Inflammatory macrophage (primary cell): ENCODE measurements at places on chromosomes 1 and 21.

DNA sequence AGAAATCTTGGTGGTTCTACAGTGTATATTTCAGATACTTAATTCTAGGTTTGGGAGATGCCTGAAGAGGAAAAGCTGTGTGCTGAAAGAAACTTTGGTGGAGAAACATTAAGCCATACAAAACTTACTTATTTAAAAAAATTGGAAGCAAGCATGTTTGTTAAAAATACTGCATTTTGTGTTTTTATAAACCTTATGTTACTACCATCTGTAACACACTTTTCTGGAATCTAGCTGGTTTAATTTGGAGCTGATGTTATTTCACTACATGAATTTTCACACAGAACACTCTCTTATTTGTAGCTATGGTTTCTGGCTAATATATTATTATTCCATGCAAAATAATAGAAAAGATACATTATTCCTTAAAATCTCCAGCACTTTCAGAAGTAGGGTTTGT is 710.7 kb downstream of the ADGRL2 start:
- DNase-seq: no peak

DNA sequence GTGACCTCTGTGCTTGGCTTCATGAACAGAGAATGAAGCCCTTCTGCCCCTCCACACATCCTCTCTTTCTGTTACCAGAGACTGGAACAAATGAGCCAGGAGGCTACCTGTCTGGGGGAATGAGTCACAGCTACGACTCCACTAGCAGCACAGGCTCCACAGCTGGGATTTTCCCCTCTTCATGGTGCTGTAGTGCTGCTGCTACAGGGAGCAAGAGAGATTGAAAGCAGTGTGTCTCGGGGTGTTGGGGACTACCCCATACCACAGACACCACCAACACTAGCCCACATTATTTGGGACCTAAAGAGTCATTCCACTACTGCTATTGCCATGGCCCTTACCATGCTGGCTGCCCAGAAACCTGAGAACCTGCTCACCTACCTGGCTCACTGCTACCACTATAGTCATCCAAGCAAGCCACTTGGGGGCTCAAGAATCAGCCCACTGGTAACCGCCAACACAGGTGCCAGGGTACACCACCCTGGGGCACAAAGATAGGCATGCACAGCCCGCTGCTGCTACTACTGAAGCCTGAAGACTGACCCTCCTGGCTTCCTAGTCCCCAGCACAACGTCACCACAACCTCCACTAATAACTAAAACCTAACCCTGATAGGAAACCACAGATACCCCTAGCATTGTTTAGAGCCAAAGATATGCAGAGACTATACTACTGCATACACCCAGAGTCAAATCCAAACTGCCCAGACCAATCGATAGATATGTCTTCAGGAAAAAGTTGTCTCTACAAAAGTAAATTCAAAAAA is 17.7 kb downstream of the CD1E start:
- no peak for DNase-seq

GRCh38 chr1:229410692-229411433 is 23.0 kb downstream of the ACTA1 start:
- peak; percentile 56 for DNase-seq

DNA sequence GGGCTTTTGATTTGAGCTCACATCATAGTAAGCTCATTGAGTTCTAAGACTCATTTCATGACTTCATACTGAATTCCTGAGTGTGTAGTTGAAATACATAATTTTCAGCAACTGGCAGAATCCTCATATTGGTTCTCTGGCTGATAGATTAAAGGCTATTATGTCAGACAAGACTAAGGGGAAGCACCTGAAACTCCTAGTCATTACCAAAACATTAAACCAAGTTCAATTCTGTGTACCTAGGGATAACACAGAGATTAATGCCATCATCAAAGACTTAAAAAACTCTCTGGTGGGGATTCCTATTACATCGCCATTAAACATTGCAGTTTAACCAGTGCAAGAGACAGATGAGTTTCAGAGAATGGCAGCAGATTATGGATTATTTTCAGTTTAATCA is 339.1 kb downstream of the PTPRC start:
- DNase-seq: no peak

DNA sequence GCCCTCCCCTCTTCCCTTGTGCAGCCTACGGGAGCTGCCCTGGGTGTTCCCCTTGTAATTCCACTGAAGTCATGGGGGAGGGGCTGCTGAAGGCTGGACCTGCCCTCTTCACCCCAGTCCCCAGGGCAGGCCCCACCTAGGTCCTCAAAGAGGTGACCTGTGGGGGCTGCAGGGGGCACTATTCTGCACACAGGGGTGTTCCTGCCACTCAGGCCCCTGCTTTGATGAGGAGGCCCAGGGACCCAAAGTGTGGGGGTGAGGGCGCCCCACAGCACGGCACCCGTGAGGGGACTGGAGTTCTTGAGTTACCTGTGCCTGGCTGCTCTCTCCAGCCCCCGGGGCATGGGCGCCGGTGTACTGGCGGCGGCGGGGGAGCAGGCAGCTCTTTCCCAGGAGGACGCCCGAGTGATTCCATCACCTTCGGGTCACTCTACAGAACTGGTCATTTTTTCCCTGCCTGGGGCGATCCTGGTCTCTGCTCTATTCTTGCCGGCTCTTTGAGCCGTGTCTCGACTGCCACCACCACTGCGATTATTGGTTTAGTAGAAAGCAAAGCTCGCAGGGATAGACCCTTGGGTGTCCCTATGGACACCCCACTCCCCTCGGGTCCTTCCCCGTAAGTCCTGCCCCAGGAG is 6.9 kb upstream of the PRDM16 start:
- DNase-seq: no peak

DNA sequence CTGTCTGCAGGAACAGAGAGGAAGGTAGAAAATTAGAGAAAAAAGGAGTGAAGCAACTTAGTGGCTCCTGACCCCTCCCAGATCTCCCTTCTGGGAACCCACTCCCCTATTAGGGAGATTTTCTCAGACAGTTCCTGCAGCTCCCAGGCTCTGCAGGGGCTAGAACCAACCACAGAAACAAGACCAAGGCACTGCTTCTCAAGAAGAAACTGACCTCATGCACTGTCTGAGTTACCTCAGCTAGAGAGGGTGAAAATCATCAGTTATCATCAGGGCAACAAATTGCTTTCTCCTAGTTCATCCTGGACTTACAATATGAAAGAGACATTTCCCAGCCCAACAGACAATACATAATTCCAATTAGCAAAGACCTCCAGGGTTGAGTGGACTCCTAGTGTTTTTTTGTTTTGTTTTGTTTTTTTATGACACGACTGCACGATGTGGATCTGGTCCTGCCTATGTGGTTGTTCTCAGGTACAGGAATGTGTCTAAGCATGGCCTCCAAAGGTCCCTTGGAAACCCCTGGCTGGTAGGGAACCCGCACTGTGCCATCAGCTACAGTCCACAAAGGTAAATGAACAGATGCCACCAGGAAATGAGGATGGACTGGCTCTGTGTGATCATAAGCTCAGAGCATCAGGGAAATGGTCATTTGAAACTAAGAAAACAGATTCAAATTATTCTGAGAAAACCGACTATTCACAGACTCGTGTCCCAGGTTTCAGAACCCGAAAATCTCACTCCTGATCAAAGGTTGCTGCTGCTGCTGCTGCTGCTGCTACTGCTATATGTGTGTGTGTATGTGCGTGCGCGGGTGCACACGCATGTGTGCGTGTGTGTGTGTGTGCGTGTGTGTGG is 65.3 kb downstream of the LAMC2 start:
- DNase-seq: no peak

DNA sequence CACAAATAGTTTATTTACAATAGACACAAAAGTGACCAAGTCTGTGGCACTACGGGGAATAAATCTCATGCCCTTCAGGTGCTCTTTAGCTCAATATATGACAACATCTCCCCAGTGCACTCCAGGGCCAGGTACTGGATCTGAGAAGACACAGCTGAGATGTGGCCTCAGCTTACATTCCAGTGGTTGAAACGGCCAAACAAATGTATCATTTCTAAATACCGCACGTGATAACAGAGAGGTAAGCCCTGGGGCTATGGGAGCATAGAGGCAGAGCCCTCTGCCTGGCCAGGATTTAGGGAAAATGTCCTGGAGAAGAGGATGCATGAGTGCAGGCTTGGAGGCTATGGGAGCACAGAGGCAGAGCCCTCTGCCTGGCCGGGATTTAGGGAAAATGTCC is 630.5 kb downstream of the SMYD3 start:
- no peak for DNase-seq

DNA sequence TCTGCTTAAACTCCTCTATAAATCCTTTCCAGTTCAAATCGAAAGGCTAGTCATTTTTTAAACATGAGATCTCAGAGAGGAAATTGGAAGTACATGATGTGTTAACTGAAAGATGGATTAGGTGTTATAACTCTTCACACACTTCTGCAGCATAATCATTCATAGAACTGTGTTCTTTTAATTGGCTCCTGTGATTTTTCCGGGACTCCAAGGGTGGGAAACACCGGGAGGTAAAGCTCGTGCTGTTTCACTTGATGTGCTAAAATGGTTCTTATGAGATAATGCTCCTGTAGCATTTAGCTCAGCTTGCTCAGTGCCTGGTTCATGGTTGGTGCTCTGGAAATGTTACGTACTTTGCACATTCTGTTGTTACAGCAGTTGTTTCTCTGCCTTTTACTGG is 40.2 kb downstream of the CC2D1B start:
- no peak for DNase-seq

- DNase-seq: no peak
These were observed 10.1 kb upstream of the USP1 start for GRCh38 chr1:62426794-62427193.

DNA sequence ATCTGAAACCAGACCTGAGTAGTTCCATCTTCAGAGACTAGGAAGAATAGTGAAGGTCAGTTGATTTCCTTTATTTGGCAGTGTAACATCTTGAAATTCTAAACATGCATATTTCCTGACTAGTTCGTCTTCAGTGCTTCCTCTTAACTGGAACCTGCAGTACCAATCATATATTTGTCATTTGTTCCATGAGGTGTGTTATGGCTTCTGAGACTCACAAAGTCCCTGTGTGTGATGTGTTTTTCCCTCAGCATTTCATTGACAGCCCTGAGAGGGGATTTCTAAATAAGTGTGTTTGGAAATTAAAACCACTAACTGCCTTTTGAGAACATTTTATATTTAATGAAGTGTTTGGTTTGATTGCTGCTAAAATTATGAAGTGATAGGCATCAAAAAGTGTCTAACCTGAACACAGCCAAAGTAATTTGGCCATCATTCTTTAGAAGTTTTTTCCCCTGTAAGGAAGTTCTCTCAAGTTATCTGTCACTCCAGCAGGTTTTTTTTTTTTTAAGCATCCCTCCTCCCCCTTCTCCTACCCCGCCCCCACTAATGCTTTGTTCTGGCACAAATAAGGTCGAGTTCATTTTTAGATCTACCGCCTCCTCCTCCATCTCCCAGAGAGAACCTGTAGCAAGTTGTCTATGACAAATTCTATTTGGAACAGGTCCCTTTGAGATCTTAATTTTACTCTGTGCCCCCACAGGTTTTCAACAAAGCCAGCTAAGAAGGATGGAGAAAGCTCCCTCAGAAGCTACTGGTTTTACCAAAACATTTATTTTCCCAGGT is 61.4 kb downstream of the TMEM200B start:
- no peak for DNase-seq

GRCh38 chr1:113929750-113930498 is 800 bp downstream of the HIPK1 start:
- DNase-seq: peak; percentile 51

- DNase-seq: no peak
These were observed at the start of gene ATP1A2 for GRCh38 chr1:160115545-160116282. Gene ATP1A2, plus strand, starts transcription at chr1:160115759. Its CDS starts 103 bp downstream, at chr1:160115862.

DNA sequence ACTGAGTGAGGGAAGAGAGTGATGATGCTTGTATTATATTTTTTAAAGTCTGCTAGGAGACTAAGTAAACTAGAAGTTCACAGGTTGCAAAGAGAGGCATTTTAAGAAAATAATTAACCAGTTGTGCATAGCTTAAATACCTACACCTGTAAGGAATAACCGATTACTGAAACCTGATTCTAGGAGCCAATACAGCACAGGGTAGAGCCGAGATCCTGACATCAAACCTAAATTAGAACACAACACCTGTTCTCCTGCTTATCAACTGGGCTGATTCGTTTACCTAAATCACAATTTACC is 54.8 kb downstream of the EPRS1 start:
- no peak for DNase-seq

- no peak for DNase-seq
These were observed 570.4 kb upstream of the ZRANB2 start for GRCh38 chr1:71651214-71651613.

GRCh38 chr1:6177681-6178380 is 2.3 kb downstream of the CHD5 start:
- no peak for DNase-seq

GRCh38 chr1:104760017-104760416 is 1010.3 kb downstream of the AMY1C start:
- no peak for DNase-seq

DNA sequence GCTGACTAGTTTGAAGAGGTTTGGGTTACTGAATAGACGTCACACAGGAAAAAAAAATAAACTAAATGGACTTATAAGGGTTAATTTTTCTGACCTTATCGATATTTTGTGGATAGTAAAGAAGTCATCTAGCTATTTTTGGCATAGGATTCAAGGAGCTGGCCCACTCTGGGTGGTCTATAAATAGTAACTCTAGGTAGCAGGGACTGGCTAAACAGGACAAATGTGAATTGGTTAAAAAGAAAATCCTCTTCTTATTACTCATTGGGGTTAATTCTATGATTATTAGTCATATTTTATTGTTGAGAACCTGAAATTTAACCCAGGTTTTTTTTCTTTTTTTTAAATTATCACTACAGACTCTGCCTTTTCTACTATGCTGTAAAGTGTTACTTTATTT is 61.7 kb downstream of the ATF6 start:
- DNase-seq: no peak

DNA sequence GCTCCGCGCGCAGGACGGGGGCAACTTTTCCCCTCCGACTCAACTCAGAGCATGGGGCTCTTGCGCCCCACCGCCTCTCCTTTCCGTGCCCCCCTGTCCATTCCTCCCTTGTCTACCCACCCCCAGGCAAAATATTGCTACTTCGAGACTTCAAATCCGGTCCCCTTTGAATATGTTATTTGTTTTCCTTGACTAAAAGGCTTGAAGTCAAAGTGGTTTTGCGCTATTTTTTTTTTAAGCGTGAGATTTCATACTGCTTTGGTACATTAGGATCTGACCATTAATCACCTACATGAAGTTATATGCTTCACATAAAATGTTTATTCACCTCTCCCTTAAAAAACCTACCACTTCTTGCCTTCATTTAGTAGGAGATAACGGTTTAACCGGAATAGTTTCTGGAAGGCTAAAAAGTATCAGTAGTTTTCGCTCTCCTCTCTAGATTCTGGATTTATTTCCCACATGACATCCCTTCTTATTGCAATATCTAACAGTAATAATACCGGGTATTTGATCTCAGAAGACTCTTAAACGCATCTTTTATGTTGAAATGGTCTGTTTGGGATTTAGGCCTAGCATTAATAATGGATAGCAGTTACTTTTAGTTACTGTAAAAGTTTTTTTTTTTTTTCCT is 1.6 kb downstream of the NFIA start:
- no peak for DNase-seq

DNA sequence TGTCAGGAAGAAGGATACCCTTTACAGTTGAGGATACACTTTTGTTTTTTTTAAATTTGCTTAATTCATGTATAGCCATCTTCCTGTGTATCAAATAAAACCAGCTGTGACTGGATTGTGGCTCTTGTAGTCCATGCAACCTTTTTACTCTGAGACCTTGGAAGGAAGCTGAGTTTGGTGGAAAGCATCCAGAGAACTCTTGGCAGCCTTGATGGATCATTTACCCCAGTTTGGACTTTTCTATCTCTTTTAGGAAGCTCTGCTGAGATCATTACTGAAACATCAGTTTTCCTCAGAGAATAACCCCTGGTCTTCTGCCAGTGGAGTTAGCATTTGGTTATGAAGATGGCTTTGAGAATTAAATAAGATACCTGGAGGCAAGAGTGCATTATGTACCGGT is 21.2 kb upstream of the APOBEC4 start:
- DNase-seq: no peak

GRCh38 chr1:21541835-21542234 is 32.6 kb downstream of the ALPL start:
- DNase-seq: no peak
